ENCODE measurements at places on chromosomes 13 and 19.

DNA sequence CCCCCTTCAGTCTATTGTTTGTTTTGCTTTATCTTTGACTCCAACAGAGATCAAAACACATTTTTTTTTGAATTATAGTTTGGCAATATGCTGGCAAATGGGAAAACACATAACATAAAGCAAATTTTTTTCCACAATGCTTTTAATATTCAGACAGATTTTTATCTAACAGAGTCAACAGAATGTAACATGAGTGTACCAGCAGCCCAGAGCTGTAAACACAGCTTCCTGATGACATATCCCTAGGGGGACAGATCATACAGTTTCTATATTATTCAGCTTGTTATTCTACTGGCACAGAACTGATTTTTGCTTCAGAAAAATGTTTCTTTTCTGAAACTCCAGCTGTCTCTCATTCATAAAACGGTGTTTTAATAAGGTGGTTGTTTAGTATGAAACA, 168.8 kb downstream of the OLFM4 start:
- DNase-seq, result peak; percentile 65

DNA sequence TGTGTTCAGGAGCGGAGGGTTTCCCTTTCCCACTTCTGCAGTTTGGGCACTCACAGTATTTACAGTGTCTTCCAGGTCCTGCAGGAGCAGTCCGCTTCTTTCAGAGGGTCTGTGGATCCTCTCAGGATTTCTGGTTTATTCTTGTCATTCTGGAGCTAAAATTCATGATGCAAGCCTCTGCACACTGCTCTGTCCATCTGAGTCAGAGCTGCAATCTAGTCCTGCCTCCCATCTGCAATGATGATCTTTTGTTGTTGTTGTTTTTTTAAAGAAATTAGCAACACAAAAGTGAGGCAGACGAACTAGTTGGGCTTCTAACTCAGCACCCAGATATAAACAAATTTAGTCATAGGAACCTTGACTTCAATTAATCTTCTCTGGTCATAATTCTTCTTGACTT, 86.5 kb downstream of the DLEU7 start:
- DNase-seq, result no peak

DNA sequence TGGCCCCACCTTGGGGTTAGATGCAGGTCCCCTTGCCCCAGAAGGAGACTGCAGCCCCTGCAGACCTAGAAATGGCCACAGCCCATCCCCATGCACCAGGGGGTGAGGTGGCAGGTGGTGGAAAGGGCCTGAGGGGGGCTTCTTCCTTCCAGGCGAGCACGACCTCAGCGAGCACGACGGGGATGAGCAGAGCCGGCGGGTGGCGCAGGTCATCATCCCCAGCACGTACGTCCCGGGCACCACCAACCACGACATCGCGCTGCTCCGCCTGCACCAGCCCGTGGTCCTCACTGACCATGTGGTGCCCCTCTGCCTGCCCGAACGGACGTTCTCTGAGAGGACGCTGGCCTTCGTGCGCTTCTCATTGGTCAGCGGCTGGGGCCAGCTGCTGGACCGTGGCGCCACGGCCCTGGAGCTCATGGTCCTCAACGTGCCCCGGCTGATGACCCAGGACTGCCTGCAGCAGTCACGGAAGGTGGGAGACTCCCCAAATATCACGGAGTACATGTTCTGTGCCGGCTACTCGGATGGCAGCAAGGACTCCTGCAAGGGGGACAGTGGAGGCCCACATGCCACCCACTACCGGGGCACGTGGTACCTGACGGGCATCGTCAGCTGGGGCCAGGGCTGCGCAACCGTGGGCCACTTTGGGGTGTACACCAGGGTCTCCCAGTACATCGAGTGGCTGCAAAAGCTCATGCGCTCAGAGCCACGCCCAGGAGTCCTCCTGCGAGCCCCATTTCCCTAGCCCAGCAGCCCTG, 4.2 kb upstream of the F10 start:
- DNase-seq, result no peak

DNA sequence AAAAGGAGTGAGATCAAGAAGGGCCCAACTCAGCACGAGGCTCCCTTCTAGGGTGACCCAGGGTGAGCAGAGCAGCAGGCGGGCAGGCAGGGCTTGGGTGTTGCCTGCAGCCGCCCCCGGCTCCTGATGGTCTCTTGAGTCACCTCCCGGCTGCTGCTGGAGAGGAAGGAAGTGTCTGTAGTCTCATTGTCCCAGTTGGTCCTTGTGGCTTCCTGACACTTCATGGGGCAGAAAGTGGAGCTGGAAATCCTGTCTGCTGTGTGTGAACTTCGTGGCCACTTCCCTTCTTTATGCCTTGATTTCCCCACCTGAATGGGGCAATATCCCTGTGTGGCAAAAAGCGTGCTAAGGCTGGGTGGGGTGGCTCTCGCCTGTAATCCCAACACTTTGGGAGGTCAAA, 2.5 kb downstream of the MAP1S start:
- no peak for DNase-seq

DNA sequence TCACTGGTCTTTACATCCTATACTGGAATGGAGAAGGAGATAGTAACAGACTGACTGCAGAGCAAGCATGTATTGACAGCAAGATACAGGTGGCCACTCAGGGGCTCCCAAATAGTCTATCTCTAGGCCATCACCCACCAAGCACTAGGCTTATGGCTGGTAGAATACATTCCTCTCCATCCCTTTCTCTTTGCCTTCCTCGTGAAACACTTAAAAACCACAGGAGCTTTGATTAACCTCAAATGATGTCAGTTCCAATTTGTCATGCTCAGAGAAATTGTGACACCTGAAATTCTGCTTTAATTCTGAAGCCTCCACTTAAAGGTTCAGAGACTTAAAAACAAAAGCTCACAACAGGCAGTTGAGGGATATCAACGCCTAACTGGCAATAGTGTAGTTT, 17.2 kb downstream of the ENOX1 start:
- DNase-seq, result no peak

GRCh38 chr19:7858109-7858770, 15.9 kb downstream of the PRR36 start:
- no peak for DNase-seq
